ENCODE measurements at places on chromosomes 1 and 21.

DNA sequence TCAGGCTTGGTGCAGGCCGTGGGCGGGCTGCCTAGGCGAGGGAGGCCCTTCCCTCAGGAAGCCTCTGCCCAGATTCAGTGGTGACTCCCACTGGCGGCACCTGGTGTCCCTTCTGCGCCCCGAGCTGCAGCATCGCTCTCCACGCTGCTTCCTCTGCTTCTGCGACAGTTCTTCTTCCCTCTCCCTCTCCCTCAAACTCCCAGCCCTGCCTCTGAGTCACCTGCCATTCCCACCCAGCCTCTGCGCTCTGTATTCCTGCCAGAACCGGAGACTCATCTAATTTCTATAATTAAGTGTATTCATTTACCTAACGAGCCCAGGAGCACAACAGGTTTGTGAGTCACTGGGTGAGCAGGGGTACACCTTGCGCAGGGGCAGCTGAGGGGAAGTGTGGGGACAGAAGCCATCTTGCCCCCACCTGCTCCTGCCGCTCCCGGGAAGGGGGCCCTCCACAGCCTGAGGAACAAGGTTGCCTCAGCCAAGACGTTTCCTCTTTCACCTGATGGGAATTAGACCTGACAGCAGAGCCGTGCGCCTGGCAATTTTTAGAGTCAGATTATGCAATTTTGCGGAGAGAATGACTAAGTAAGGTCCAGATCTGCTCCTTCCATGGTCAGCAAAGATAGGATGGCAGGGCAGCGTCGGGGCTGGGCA lies 19.4 kb downstream of the KCNC4 start:
- no peak for DNase-seq

DNA sequence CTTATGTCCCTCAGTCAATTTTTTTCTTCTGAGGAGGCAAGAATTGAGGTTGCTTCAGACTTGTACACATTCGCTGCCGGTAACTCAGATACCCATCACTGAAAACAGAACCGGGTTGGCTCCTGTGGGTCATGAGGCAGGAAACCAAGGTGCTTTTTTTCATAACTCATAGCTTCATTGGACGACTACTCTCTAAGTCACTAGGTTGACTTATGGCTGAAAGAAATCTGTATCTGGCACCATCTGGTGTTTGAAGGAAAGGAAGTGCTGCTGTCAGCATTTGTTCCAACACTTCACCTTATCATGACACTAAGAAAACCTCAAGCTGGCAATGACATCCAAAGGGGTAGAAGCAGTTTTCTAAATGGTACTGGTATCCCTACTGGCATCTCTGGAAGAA lies 82.3 kb downstream of the TBX19 start:
- DNase-seq: peak; percentile 10

GRCh38 chr1:12581179-12581578 lies 36.8 kb downstream of the DHRS3 start:
- no peak for DNase-seq

DNA sequence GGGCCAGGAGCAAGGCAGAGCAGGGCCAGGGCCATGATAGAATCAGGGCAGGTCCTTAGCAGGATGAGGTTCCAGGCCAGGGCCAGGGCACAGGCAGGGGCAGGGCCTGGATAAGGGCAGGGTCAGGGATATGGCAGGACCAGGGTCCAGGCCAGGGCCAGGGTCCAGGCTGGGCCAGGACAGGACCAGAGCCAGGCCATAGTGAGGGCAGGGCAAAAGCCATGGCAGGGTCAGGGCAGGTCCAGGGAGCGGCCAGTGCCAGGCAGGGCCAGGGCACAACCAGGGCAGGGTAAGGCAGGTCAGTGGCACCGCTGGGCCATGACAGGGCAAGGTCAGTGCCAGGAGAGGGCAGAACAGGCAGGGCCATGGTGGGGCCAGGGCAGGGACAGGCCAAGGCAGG lies 152.2 kb downstream of the LIPI start:
- no peak for DNase-seq

DNA sequence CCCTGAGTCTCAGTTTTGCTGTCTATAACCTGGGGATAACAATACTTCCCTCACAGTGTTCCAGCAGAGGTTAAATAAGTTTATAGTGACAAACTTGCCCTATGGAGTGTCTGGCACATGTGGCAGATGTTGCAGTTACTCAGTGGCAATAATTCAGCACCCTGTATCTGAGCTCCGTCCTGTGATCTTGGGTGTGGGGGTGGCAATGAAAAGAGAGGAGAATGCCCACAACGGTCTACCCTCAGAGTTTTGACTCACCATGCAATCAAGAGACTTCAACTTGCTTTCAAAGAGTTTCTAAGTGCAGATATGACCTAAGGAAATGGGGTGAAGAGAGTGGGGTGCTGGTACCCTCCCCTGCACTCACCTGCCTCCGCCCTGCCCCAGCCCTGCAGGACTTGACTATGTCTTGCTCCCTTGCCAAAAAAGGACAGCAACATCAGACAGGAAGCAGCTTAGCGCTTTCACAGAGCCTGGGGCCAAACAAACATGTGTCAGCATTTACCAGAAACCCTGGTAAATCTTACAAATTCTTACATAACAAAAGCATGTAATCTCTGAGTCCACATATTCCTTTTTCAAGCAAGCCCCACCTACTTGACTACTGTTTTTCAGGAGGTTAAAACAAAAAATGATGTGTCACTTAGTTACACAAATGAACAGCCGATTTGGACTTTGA lies 185.1 kb upstream of the CAMK1G start:
- no peak for DNase-seq

- no peak for DNase-seq
These were observed 477.5 kb downstream of the PTPRU start for GRCh38 chr1:29713857-29714256.

DNA sequence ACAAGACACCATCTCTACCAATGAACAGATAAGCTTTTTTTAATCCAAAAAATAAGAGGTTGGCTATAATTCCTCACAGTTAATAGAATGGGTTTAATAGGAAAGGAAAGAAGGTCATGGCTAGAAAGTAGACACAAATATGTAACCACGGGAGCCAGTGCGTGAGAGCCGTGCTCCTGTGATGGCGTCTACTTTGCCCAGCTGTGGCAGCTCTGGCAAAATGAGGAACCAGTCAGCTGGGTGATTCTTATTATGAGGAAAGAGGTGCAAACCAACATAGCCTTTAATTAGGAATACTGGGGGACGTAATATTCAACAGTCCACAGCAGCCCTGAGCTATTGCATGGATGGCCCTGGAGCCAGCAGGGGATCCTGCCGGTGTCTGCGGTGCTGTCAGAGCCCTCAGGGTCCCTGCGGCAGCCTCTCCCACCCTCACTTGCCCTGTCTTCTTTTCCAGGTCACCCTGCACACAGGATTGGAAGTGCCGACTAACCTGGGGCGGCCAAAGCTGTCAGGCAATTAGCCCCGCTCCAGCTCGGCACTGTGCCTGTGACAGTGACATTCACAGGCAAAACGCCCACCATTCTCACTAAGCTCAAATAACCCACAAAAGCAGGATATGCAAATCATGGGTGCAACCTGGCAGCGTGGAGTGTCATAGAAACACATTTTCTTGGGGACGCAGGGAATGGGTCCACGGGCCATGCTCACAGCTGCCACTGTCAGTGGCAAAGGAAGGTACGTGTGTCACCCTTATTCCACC lies 25.9 kb upstream of the GNPAT start:
- no peak for DNase-seq

GRCh38 chr21:39077876-39078275 lies 105.4 kb downstream of the PSMG1 start:
- DNase-seq: no peak

GRCh38 chr1:188423073-188423472 lies 1594.3 kb downstream of the PLA2G4A start:
- no peak for DNase-seq

GRCh38 chr21:37045556-37045955 lies 27.3 kb downstream of the PIGP start:
- no peak for DNase-seq

DNA sequence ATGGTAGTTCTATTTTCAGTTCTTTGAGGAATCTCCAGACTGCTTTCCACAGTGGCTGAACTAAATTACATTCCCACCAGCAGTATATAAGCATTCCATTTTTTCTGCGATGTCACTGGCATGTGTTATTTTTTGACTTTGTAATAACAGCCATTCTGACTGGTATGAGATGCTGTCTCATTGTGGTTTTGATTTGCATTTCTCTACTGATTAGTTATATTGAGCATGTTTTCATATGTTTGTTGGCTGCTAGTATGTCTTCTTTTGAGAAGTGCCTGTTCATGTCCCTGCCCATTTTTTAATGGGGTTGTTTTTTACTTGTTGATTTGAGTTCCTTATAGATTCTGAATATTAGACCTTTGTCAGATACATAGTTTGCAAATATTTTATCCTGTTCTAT lies 87.9 kb downstream of the RPS6KC1 start:
- no peak for DNase-seq

GRCh38 chr1:16464917-16465625 lies 24.5 kb downstream of the NECAP2 start:
- DNase-seq: no peak

- no peak for DNase-seq
These were observed 364.0 kb downstream of the OLFM3 start for GRCh38 chr1:101632548-101633272.

DNA sequence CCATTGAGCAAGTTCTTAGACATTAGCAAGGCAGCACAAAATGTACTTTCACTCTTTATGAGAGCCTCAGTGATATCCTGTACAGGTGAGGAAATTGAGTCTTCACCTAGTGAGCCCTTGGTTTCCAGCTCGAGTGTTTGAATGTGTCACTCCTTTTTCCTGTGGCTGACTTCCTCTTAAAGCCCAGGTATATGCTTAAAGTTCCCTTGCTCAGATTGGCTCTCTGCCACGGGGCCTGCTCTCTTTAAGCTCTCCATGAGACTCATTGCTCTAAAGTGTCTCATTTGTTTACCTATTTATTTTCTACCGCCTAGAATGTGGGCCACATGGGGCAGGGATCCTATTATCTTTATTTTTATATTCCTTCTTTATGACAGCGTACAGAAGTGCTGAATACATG lies 324.9 kb downstream of the SIPA1L2 start:
- no peak for DNase-seq

DNA sequence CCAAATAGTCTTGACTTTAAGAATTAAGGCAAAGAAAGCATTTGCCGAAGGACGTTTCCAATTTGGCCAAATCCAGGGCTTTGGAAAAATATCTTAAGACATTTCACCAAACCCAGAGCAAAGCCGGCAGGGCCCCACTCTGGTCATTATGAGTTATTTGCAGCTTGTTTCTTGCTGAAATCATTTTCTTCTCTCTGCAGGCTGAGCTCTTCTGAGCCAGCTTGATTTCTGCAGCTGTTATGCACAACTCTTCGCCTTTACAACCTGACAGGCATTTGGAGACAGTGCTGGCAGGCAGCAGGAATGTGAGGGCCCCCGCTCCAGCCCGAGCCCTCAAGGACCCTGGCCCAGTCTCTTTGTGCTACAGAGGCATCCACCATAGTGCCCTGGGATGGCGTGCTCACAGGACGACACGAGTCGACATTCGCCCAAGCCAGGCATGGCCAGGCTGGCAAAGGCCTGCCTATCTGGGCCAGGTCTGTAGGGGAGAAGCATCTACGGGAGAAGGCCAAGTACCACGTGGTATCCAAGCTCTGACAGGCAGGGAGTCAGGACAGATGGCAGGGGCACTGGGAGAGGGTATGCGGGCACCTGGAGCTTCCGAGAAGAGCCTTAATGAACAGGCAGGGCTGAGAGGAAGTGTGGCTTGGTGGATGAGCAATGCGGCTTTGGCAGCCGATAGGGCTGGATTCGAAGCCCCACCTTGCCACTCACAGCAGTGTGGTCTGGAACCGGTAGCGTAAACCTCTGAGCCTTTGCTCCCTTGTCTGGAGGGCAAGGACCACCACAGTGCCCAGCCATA lies 32.3 kb downstream of the SYF2 start:
- DNase-seq: no peak

DNA sequence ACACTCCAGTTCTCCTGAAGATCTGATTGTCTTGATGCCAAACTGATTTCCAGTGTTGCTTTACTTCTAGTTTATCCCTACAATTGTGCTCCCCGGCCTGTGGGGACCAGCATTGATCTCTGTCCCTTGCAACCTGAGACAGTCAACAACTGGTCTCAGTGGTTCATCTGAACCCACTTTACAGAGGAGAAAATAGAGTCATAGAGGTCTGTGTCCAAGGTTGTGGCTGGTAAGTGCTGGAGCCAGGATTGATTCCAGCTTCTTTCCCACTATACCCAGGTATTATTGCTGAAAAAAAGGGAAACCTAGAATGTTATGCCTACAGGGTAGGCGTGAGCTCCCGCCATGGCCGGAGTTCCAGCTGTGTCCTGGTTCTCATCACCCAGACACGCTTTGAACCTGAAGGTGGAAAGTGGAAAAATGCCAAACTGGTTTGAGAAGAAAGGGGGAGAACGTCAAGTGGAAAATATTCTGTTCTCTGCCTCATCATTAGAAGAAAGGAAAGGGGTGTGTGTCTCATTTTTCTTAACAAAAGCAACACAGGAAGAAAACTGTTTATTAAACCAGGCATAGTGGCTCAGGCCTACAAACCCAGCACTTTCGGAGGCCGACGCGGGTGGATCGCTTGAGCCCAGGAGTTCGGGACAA lies 60.7 kb upstream of the ITPKB start:
- no peak for DNase-seq
